ENCODE measurements at places on chromosomes 13 and 19.

DNA sequence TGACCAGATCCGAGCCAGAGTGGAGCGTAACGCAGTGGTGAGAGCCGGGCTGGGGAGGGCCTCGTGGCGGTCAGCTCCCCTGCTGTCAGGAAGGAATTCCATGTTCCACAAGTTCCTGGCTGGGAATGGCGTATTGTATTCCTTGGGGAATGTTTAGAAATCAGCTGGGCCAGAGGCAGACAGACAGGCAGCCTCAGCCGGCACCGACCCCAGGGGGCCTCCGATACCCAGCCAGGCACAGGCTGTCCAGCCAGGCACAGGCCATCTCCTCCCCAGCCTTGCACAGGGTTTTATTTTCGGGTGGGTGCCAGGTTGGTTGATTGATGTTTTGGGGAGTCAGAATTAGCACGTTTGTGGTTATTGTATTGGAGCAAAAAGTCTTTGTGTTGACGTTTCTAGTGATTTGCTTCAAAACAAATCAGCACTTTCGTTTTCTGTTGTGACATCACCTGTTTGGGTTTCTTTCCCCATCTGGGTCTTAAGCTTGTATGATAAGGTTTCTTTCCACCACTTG lies 126.6 kb upstream of the MCF2L start:
- no peak for DNase-seq

GRCh38 chr13:109007946-109008345 lies 378.5 kb downstream of the MYO16 start:
- no peak for DNase-seq

GRCh38 chr13:80040981-80041317 lies 300.0 kb downstream of the SPRY2 start:
- DNase-seq, result no peak

DNA sequence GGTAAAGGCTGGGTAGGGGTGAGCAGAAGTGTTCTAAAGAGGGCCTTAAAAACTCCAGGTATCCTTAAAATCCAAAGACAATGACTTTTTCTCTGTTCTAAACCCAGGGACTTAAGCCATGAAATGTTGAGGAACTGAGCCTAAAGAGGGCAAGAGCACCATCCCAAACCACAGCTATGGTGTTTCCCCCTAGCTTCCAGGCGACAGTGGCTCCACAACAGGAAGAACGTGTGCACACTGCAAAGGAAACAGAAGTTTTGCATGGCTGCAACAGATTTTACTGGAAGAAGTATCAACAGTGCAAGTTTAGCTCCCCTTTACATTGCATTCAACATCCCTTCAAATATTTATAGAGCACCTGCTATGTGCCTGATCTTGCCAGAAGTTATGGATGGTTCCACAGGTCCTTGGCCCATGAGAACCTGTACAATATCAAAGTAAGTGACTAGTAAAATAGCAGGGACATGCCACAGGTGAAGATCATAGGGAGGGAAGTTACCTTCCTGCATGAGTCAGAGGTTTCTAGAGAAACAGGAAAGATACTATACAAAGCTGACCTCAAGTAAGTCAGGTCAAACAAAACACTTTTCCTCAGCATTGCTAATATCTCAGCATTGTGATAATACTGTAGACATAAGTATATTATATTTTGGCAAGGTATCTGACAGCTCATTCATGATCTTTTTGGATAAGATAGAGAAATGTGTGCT lies 8.4 kb upstream of the KCTD12 start:
- no peak for DNase-seq

DNA sequence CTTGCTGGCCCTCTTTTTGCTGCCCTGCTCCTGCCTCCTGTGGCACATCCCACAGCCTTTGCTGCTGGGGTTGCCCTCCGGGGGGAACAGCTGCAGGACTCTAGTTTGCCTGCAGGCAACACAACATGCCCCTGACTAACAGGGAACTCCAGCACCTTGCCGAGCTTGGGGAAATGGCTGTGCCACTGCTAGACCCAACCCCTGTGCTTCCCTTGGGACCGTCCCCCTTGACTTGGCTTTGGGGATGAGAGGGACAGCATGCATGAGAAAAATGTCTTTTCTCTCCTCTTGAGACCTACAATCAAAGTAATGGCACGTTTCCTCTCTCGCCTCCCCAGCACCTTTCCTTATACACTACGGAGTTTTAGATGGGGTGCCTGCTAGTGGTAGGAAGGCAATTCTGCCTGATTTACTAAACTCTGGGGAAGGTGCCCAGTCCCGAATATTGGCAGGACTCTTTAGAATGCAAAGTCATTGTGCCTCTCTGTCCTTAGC lies 12.4 kb upstream of the VWA8 start:
- no peak for DNase-seq

DNA sequence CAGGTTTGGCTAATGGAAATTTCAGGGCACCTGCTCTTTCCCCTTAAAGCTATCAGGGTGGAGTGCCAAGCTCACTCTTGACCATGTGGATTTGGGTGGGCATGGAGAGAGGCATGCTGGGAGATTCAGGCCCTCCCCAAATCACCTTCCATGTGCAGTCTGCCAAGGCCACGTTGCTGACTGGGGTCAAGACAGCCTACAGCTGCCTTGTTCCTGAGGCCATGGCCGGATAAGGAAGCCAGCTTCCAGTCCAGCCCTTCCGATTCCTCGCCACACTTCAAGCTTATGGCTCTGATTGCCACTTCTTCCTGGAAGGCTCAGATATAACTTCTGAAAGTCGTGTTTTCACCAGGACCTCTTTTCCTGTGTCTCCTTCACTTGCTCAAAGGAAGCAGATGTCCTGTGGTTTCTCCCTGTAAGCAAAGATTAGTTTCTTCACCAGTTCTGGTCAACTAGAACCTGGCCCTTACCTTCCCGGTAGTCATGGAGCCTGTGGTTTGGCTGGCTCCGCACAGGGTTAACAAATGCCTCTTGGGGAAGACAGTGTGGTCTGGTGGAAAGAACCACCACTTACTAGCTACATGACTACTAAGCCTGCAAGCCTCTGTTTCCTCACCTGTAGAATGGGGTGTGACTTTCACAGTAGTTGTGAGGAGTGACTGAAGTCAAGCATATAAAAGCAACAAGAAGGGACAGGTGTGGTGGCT lies 16.1 kb upstream of the TPT1 start:
- DNase-seq, result no peak

GRCh38 chr13:51959773-51960172 lies 51.5 kb downstream of the ATP7B start:
- DNase-seq, result no peak

DNA sequence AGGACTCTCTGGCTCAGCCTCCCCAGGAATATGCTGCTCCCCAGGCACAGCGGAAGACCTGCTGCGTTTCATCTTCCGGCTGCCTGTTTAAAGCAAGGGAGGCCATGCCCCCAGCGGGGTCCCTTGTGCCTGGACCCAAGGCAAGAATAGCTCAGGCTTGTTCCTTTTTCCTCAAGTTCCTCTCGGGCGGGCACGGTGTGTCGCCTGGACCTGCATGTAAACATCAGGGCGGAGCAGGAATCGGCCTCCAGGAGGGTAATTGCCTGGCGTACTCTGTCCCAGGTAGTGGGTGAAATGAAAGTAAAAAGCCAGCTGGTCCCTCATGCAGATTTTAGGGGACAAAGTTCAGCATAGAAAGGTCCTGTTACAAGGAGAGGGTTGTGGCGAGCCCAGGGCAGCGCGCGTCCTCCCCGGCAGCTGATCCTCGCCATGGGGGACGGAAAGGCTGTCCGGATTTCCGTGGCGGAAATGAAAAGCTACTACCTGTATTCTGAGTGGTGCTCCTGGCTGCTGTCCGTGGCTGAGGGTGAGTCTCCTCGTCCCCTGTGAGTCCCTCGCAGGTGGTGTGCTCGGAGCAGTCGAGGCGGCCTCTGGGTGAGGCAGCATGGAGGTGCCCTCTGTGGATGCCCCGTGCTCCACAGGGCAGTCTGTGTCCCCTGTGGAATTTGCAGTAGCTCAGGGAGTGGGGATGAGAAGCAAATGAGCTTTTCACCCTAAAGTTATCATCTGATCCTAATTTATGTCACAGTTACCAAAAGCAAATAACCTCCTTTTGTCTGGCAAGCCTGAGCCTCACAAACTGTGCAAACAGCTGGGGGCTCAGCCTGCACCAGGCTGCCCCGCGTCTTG lies 16.2 kb downstream of the MCF2L start:
- no peak for DNase-seq

DNA sequence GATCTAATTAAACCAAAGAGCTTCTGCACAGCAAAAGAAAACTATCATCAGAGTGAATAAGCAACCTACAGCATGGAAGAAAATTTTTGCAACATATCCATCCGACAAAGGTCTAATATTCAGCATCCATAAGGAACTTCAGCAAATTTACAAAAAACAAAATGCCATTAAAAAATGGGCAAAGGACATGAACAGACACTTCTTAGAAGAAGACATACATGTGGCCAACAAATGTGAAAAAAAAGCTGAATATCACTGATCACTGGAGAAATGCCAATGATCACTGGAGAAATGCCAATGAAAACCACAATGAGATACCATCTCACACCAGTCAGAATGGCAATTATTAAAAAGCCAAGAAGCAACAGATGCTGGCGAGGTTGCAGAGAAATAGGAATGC lies 32.5 kb downstream of the ZNF582 start:
- DNase-seq, result no peak

DNA sequence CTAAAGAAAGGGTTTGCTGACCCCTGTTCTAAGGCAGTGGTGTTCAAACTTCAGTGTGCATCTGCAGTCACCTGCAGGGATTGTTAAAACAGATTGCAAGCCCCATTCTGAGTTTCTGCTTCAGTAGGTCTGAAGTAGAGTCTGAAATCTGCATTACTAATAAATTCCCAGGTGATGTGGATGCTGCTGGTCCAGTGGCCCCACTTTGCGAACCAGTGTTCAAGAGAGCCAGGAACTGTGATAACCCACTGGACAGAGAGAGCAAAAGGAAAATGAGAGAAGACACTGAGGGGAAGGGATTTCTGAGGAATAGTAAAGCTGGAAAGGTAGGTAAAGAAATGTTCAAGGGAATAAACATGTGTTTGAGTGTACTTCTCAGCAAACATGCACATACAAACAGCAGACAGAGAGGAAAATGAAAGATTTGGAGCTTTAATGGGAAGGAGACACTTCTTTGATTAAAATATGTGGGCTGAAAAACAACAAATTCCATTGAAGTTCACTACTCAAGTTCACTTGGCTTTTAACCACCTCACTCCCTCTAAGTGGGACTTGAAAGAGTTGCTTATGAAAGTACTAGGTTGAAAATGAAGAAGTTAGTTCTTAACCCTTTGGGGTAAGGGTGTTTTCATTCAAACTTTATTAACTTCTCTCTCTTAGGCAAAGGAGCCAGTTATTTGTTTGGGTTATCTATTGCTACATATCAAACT lies 26.4 kb upstream of the FAM216B start:
- no peak for DNase-seq

- DNase-seq, result no peak
These were observed 27.1 kb upstream of the GAS6 start for GRCh38 chr13:113890774-113891480.

GRCh38 chr13:101262306-101262705 lies 154.0 kb downstream of the NALCN start:
- no peak for DNase-seq

- DNase-seq, result no peak
These were observed 8.5 kb downstream of the DNAJC15 start for GRCh38 chr13:43031881-43032280.

- DNase-seq, result no peak
These were observed 4.1 kb upstream of the TLE6 start for GRCh38 chr19:2973229-2973628.

DNA sequence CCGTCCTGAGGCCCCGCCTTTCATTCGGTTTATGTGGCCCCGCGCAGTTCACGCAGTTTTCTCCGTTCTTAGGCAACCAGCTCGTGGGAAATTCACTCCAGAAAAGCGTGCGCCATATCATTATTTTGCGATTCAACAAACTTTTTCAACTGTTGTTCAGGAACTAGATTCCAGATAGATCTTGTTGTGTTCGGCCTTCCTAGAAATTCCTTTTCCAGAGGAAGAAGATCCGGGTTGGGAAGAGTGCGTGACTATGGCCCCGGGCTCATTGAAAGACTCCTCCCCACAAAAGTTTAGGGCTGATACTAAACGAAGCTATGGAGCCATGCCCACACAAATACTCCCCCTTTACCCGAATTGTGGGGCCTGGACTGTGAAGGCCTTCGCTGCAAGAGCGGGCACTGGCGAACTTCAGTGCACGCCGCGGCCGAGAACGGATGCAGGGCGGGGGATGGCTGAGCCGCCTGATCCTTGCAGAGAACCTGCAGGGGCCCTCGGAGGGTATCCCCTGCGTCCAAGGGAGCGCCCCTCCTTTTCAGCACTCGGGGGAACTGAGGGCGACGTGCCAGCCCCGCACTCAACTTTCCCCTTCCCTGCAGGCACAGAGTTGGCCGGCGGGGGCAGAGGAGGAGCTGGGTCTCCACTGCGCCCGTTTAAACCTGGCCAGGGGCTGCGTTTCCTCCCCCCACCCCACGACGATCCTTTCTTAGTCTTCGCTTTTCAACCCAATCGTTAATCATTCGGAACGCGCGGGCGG lies 904 bp upstream of the SOX1 start:
- DNase-seq, result no peak

GRCh38 chr19:56862741-56863140 lies 22.2 kb upstream of the PEG3 start:
- DNase-seq, result no peak

- no peak for DNase-seq
These were observed 32.3 kb upstream of the FGF9 start for GRCh38 chr13:21638319-21639282.

Data from SIG-M5 (cell line).